ENCODE measurements at places on chromosomes 7 and 10. TPM values are rescaled to one million over a fixed set of nuclear protein-coding genes. Genes with fewer than 3 reads are reported as not detected.

The GIMAP2 gene
- 4.5 TPM for total RNA-seq

The NEUROG3 gene
- total RNA-seq: 0.64 TPM

The GIMAP5 gene
- total RNA-seq: 13.5 TPM

The NYAP1 gene
- not detected for total RNA-seq

The OPTN gene
- total RNA-seq: 65.1 TPM

The MLLT10 gene
- 12.0 TPM for total RNA-seq

The RASSF4 gene
- total RNA-seq: 27.5 TPM

The FGFR2 gene
- total RNA-seq: 73.3 TPM

The VSTM4 gene
- 2.2 TPM for total RNA-seq

The GDF2 gene
- total RNA-seq: not detected

The NPTX2 gene
- total RNA-seq: 3.4 TPM

The GFRA1 gene
- total RNA-seq: 12.0 TPM

The TRPV6 gene
- total RNA-seq: not detected

The OPN1SW gene
- not detected for total RNA-seq

Data from transverse colon (tissue), 4 donors.